Left renal pelvis (tissue), 4 donors: ENCODE measurements at places on chromosomes 13 and 19.

GRCh38 chr13:75418997-75419396, 63.0 kb downstream of the TBC1D4 start:
- no peak for DNase-seq

DNA sequence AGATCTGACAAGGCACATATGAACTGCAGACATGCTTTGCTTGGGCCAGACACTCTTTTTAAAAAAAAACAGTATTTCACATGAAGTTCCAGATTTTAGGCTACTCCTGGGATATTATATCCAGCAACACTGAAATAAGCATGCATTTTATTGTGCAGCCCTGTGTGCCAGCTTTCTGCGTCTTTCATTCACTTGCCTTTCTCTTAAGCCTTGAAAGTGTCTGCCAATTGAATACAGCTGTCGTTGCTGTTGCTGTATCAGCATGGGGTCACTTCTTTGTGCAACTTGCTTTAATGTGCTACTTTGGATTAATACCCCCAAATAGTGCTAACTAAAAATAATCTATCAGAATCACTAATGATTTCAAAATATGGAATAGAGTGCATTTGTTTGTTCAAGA, 657.8 kb downstream of the SLITRK6 start:
- DNase-seq: no peak

- DNase-seq: no peak
These were observed 755 bp downstream of the SERTM1 start for GRCh38 chr13:36674337-36675212.

DNA sequence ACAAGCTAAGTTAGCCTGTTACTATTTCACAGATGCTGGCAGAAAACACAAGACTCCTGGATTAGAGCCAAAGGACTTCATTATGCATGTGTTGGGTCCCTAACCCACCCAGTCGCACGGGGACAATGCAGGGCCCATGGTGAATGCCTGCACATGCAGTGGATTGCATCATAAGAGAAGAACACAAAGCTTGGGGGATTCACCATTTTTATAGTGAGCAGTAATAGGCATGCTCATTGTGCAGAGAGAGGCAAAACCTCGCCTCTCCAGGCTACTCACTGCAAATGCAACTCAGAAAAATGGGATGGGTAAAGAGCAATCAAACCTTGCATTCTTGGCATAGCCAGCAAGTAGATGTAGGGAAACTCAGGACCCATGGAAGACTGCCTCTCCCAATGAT, 115.8 kb downstream of the DIAPH3 start:
- DNase-seq: no peak
